ENCODE measurements at places on chromosomes 11 and 22.

- no peak for DNase-seq
Observed at GRCh38 chr11:100578831-100579311, 108.2 kb upstream of the ARHGAP42 start.

DNA sequence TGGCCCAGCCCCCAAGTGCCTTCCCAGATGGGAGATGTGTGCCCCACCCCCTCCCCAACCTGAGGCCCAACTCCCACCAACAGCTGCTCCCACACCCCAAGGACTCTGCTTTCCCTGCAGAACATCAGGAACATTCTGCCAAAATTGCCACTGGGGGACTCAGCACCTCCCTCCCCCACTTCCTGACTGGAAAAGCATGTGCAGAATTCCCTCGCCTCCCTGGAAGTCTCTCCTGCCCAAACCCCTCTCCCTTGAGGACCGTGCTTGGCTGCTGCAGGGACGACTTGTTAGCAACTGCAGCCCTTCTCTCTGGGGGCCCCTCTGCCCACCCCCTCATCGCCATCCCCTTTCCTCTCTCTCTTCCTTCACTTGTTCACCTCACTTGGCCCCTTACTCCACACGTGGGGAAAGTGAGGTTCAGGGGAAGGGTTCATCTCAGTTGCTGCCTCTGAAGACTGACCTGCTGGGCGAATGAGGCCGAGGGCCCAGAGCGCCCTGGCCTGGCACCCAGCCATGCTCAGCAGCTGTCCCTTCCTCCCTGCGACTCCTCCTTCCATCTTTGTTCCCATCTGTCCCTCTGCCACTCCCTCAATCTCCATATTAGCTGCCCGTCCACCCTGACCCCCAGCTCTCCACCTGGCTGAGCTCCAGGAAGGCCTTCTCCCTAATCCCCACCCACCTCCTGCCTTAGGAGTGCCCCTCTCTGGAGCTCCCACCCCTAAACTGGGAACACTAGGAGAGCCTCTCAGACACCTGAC, 105.1 kb downstream of the CHST1 start:
- no peak for DNase-seq

GRCh38 chr11:34135439-34135838, 30.0 kb downstream of the NAT10 start:
- DNase-seq: no peak

- DNase-seq: no peak
Observed at GRCh38 chr11:61764606-61765260, 12.3 kb downstream of the MYRF start.

DNA sequence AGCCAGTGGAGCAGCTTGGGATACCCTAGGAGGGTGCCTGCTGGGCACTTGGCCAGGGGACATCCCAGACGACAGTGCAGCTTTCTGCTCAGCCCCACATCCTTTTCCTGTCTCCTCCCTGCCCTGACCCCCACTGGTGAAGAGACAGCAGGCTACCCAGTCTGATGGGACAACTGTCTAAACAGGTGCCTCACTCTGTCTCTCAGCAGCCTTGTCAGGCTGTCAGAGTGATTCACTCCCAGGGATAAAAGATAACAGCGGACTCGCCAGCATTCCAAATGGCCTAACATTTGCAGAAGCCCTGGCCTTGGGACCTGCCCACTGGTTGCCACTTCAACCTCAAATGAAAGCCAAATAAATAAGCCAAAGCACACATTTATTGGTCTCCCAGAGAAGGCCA, 318.6 kb upstream of the PLET1 start:
- no peak for DNase-seq

Measured in cardiac septum (tissue), 1 donor.